ENCODE measurements at places on chromosomes 7 and 10.

GRCh38 chr7:75642810-75643486 lies 95.8 kb downstream of the HIP1 start:
- DNase-seq, result peak; percentile 48

DNA sequence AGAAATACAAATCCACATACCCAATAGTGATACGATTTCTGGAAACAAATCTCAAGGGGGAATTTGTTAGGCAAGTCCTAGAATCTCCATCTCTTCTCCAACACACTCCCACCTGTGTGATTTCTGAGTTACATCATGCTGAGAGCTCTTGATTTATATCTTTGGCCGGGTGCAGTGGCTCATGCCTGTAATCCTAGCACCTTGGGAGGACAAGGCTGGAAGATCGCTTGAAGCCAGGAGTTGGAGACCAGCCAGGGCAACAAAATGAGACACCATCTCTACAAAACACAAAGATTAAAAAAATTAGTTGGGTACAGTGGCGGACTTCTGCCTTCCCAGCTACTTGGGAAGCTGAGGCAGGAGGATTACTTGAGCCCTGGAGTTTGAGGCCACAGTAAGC lies 1.5 kb upstream of the MTPN start:
- DNase-seq, result no peak

DNA sequence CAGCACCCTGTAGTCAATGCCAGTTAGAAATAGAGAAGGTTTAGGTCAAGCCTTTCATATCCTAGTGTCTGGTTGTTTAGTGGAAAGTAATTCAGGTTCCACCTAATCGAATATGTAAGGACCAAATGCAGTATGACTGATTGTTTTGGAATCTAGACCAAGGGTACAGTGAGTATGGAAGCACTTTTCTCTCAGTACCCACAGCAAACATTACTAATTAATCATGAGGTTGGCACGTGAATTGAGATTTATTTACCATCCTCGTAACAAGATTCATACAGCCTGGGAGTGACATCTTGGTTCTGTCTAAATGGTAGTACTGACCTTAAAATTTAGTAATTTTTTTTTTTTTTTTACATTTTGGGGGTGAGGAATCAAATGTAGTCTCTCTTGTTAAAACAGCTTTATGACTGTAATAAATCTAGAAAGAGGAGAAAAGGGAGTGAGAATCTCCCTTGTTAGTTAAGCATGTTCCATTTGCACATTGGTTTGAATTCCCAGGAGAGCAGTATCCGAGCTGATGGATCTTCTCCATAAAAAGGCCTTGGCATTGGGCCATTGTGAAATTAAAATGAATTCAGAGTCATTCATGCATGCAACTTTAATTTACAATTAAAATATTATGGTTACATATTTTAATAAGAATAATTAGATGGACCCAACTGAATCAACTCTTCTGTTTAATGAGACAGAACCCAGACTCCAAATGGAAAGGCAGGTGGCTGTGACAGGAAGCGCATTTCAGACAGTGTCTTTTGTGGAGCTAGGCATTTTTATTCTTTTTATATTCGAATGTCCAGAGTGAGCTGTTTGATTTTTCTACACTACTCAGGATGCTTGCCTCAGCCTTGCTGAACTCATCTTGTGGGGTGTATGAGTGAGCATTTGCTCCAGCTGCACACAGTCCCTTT lies 57.6 kb downstream of the SNX10 start:
- DNase-seq, result no peak

DNA sequence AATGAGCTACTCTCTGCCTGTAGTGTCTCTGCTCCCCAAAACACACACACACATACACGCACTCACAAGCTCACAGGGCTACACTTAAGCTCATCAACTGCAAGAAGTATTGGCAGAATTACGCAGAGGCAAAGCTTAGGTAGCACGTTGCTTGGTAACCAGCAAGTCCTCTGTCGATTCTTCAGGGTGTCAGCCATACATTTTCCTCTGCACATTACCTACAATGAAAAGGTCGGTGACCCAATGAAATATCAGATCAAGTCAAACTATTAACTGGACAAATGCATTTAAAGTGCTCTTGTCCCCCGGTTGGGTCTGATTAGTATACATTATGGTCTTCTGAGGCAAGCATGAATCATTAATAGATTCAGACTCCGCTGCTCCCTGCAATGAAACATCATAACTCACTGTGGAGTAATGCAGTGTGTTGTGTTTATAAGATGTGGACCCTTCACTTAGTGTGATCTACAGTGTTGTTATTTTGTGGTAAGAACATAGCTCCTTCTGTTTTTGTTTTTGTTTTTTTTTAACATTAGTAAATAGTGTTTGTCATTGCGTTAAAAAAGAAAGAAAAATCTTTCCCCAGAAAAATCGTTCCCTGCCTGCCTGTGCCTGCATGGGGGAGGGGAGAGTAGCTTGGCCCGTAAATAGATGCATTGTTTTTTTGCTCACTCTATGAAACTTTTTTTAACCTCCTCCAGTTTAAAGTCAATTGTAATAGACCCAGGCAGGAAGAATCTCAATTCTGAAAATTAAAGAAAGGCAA lies 325.5 kb downstream of the SFMBT2 start:
- DNase-seq, result no peak

GRCh38 chr7:45623740-45624391 lies 49.7 kb downstream of the ADCY1 start:
- DNase-seq, result no peak

GRCh38 chr7:140263277-140263676 lies 86.5 kb upstream of the KDM7A start:
- DNase-seq, result no peak

GRCh38 chr10:9166770-9167169 lies 1112.3 kb downstream of the GATA3 start:
- no peak for DNase-seq

DNA sequence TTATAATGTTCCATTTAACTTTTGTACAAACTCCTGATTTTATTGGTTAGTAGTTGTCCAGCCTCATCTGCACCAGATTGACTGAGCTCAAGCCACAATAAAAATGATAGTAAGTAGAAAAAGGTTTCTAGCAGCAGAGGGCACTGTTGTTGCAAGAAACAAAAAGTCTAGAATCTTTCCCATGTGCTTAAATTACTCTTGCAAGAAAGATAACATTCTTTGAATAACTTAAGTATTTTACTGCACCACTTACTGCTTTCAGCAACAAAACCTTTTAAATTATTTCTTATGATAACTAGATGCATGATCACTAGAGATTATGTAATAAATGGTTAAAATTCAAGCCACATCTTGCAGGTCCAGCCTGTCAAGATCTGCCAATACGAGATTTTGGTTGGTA lies 27.0 kb downstream of the LMOD2 start:
- peak; percentile 7 for DNase-seq

GRCh38 chr7:45885264-45885882 lies 2.9 kb upstream of the IGFBP1 start:
- no peak for DNase-seq

DNA sequence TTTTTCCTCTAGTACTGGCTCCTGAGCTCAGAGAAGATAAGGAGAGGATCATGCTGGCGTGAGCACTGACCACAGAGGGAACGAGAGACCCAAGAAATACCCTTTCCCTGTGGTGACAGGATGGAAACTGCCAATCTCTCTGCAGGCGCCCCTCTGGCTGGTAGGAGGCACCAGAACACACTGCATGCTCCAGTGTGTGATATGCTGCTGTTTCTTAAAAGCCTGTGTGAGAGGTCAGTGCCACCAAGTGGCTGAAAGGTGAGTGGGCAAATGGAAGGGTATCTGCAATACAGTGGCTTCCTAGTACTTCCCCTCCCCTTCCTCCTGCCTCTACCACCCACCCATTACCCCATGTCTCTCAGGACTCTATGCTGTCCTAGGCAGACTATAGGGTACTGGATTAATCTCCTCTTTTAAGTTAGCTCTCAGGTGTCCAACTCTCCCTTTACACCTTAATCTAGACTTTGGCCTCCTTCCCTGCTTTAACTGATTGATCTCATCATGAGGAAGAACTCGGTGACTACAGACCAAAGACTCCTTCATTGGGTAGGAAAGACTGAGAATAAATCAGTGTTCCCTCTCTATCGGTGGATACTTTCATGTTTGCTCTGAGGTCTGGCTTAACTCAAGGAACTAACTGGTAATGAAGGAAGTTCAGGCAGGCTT lies 283.6 kb downstream of the ADRA2A start:
- no peak for DNase-seq

DNA sequence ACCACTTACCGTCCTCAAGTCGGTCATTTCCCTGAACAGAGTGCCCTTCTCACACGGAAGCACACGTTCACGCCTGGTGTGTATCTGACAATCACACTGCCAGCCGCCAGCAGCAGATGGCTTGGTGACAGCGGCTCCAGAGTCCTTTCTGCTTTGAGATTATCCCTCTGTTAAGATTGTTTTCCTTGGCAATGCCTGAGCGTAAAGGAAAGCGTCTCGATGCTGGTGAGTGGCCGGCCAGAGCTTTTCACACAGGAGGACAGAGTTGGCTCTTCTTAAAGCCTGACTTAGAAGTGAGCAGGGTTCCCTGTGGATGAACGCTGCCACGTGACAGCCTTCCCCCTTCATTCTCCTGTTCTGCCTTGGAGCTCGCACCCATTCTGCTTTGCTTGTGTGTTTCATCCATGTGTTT lies 22.1 kb upstream of the PRKAR1B start:
- DNase-seq, result no peak

GRCh38 chr7:123836656-123837055 lies 8.3 kb upstream of the HYAL4 start:
- no peak for DNase-seq

DNA sequence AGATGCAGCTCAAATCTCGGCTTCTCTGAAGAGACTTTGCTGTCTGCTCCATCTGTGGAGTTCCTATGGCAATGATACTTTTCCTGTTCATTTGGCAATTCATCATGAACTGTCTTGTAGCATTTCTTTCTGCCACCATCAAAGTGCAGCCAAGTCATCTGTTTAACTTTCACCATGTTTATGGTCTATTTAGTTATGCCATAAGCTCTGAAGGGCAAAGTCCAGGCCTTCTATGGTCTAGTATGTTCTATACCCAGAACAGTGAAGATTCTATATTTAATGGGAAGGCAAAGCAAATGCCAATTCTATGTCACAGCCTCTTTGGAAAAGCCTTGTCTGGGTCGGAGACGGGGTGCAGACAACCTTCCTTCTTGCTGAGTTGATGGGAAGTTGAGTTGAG lies 472.6 kb downstream of the PLXNA4 start:
- no peak for DNase-seq

DNA sequence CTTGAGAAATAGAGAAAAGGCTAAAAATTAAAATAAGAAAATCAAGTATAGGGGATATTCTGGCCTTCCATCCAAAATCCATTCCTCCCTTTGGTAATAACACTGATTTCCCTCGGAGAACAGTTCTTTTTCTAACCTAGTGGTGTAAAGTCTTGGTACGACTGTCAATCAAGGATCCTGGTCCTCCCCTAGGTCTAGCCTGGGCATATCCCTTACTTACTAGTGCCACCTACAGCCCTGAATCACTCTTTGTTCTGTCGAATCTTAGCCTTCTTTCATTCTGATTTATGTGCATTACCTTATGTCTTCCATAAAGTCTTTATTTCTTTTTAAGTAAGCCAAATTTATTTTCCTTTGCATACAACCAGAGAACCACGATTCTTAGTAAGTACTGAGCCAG lies 298.7 kb upstream of the LRRTM3 start:
- no peak for DNase-seq
